ENCODE measurements at places on chromosomes 3 and 15. TPM values are rescaled to one million over a fixed set of nuclear protein-coding genes. Genes with fewer than 3 reads are reported as not detected.

DNA sequence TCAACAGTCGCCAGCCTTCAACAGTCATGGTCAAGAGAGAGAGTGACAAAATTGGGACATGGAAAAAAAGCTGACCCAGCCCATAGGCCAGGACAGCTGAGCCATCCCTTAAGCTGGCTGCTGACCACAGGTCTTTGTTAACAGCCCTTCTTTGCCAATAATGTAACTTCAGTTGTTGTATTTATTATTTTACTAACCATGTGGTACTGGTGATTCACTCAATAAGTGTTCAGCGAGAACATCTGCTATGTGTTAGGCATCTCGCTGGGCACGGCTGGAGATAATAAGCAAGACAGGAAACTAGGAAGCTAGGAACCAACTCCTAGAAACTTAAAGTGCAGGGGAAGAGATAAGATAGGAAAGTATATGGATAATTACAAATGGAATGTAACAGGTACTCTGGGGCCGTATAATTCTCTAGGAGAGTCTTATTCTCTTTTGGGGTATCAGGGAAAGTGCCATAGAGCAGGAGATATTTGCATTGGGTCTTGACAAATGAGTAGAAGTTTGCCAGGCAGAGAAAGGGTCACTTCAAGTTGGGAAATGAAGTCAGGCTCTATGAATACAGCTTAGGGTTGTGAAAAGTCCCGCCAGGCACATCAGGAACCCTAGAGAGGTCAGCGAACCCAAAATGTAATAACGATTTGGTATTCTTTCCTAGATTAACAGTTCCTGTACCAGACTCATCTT, 84.0 kb upstream of the TRA2B start:
- no peaks in the 10 kb centered on the region for H3K36me3 ChIP-seq
- no peak for DNase-seq
- no peaks in the 10 kb centered on the region for H3K27me3 ChIP-seq
- no peaks in the 10 kb centered on the region for H3K4me1 ChIP-seq

DNA sequence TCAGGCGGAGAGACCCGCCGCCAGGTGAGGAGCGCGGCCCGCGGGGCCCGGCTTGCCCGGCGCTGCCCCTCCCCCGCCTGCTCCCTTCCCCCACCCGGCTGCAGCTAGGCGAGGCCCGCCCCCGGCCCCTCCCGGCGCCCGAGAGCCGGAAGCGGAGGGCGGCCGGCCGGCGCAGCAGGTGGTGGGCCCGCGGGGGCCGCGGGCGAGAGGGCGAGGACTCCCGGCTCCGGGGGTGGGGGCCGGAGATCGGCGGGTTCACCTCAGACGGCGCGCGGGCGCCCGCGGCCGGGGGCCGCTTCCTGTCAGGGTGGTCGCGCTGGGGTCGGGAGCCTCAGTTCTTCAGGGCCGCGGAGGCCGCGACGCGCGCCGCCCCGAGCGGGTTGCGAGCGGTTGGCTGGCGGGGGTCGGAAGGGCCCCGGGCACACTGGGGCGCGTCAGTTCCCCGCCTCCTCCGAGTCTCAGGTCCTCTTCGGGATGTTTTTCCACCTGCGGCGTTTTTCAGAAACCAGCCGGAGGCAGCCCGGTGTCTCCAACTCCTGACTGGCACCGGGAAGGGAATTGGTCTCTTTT, 395 bp downstream of the ZFAND6 start:
- H3K27ac ChIP-seq: peak overlapping the region; percentile 97
- H3K4me3 ChIP-seq: peak overlapping the region; percentile 77
- H3K36me3 ChIP-seq: no peaks in the 10 kb centered on the region
- H3K4me1 ChIP-seq: peaks cover 35% of the 10 kb centered on the region

DNA sequence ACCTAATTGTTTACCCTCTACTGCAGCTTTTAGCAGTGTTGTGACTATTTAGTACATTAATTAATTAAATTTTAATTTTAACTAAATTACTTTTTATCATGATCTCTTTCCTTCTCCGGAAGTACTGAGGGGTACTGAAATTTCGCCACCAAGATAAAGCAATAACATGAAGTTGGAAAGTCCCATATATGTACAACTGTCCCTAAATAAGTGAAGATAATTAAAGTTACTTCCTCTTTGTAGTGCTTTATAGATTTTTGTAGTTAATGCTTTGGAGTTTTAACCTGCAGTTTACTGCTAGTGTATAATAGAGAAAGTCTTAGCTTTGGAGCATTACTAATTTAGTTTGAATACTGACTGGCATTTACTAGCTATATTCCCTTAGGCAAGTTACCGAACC, 325.3 kb downstream of the NAALADL2 start:
- H3K36me3 ChIP-seq: no peaks in the 10 kb centered on the region
- H3K27me3 ChIP-seq: no peaks in the 10 kb centered on the region
- DNase-seq: no peak
- no peaks in the 10 kb centered on the region for H3K4me1 ChIP-seq
- no peak overlapping the region for H3K4me3 ChIP-seq

GRCh38 chr3:153130312-153130977, 31.6 kb upstream of the RAP2B start:
- DNase-seq: no peak
- no peak overlapping the region for H3K4me3 ChIP-seq
- no peaks in the 10 kb centered on the region for H3K4me1 ChIP-seq
- no peak overlapping the region for H3K27ac ChIP-seq
- H3K27me3 ChIP-seq: no peaks in the 10 kb centered on the region
- no peaks in the 10 kb centered on the region for H3K36me3 ChIP-seq

- no peaks in the 10 kb centered on the region for H3K36me3 ChIP-seq
- no peaks in the 10 kb centered on the region for H3K27me3 ChIP-seq
- no peaks in the 10 kb centered on the region for H3K4me1 ChIP-seq
- H3K4me3 ChIP-seq: no peak overlapping the region
- no peak for DNase-seq
Measured at GRCh38 chr15:57003418-57003817, 85.0 kb downstream of the TCF12 start.

GRCh38 chr3:7290077-7290825, 429.3 kb downstream of the GRM7 start:
- no peaks in the 10 kb centered on the region for H3K36me3 ChIP-seq
- no peaks in the 10 kb centered on the region for H3K4me1 ChIP-seq
- H3K27me3 ChIP-seq: no peaks in the 10 kb centered on the region

DNA sequence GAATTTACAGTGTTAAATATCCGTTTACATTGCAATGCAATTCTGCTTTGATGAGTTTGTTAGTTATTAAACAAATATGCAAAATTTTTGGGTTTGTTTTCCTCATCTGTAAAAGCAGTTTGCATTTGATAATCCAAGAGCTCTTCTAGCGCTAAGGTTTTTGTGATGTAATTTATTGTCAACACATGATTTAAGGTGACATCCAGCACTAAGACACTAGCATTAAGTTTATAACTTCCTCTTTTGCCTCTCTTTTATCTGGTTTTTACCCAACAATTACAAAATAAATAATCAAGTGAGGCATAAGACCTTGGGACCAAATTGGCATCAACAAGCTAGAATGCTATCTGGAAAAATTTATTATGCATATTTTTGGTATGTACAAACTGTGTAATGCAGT, 969 bp upstream of the DNAJC19 start:
- DNase-seq: no peak
- H3K27me3 ChIP-seq: no peaks in the 10 kb centered on the region
- H3K4me1 ChIP-seq: peaks cover 21% of the 10 kb centered on the region
- peak overlapping the region; percentile 85 for H3K4me3 ChIP-seq
- H3K36me3 ChIP-seq: peaks cover 24% of the 10 kb centered on the region
- peak overlapping the region; percentile 88 for H3K27ac ChIP-seq

GRCh38 chr3:74621581-74621980, 7.1 kb upstream of the CNTN3 start:
- H3K27me3 ChIP-seq: no peaks in the 10 kb centered on the region
- no peak overlapping the region for H3K27ac ChIP-seq
- no peaks in the 10 kb centered on the region for H3K36me3 ChIP-seq
- no peak overlapping the region for H3K4me3 ChIP-seq

ZNF660 gene
- 2.7 TPM for total RNA-seq

MKRN3 gene
- total RNA-seq: 0.41 TPM

PPP1R14D gene
- total RNA-seq: 0.53 TPM

ATP13A3 gene
- total RNA-seq: 84.8 TPM

GJD2 gene
- total RNA-seq: not detected

FANCD2OS gene
- not detected for total RNA-seq

All from lower lobe of right lung (tissue), 2 donors.